ENCODE measurements at places on chromosomes 2 and 18.
A peak's percentile ranks its signal among the peaks of the same experiment; 100 is the strongest.

DNA sequence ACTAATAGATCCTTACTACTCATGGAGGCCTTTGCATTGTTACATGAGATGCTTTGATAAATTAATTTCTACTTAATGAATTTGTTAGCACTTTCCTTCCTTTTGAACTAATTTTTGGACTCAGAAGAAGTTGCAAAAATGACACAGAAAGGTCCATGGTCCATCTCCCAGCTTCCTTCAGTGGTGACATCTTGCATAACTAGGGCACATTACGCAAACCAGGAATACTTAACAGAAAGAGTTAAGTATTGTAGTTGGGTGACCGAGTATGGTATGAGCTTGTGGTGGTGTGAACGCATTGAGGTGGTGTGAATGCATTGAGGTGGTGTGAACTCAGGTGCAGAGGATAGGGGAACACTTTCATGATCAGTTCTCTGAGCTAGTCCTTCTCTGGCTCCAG lies 151.1 kb upstream of the TWIST2 start:
- DNase-seq: no peak

- DNase-seq: no peak
Observed at GRCh38 chr2:234971496-234971895, 19.7 kb downstream of the SH3BP4 start.

- no peak for DNase-seq
Observed at GRCh38 chr2:232888839-232889529, 18.9 kb downstream of the SNORC start.

DNA sequence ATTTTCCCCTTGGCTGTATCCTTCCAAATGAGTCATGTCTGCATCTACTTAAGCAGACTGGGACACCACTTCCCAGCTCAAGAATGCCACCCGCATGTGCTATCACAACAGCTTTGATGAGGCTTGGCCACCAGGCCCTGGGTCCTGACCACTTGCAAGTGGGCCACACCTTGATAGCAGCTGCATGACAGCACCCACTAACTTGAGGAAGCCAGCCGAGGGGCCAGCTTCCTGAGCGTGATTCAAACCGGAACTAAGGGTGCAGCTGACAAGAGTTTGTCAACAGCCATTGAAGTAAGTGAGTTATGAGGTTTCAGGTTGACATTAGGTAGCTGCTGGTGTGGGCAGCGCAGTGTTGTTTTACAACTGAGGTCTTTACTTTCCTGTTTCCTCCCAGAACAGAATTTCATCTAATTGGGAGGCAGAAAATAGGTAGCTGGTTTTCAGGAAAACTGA lies 54.4 kb downstream of the EPHA4 start:
- DNase-seq: no peak

DNA sequence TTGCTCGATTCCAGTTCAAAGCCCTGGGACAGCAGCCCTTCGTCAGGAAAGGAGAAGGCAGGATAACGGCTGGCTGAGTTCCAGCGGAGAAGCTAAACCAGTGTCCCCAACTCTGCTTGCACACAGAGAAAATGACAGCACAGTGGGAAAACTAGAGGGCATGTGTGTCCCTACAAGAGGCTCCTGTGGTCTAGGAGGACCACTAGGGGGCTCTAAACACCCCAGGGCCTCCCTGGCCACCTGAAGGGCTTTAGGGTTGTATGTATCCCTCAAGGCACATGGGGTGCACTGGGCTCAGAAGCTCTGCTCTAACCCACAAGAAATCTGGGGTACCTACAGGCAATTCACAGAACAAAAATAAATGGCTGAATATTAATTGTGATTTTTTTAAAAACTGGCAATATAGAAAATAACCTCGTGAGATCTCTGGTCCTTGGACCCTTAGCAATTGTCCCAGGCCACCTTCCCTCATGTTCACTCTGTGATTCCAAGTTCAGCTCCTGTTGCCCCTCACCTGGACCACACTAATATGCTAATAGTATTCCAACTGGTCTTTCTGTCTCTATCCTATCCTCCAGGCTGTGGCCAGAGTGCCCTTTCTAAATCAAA lies 17.5 kb downstream of the STAT1 start:
- DNase-seq: peak; percentile 5

- DNase-seq: no peak
Observed at GRCh38 chr2:178412047-178412446, 38.9 kb downstream of the PRKRA start.

- no peak for DNase-seq
Observed at GRCh38 chr18:75029481-75029880, 179.5 kb downstream of the PTGR3 start.

- DNase-seq: no peak
Observed at GRCh38 chr18:48860269-48861180, 90.2 kb downstream of the SMAD7 start.

DNA sequence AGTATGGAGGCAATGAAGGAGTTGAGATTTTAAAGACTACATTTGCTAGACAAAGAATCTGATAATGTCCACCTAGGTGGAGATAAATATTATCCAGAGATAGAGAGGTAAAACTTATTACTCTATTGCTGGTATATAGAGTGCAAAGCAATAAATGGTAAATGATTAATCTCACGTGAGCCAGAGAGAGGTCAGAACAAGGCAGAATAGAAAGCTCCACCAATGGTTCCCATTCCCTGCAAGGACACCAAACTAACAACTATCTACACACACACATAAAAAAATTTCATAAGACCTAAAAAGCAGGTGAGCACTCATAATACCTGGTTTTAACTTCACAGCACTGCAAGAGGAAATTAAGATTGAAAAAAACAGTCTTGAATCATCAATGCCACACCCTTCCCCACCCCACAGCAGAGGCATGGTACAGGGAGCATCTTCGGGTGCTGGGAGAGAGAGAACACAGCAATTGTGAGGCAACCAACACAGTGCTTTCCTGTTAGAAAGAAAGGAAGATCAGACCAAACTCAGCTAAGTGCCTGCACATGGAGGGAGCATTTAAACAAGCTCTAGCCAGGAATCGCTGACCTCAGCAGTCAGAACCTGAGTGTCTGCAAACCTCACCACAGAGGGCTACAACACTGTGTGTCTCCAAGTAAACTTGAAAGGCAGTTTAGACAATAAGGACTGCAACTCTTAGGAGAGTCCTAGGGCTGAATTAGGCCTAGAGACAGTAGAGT lies 1432.6 kb upstream of the TMEFF2 start:
- no peak for DNase-seq

DNA sequence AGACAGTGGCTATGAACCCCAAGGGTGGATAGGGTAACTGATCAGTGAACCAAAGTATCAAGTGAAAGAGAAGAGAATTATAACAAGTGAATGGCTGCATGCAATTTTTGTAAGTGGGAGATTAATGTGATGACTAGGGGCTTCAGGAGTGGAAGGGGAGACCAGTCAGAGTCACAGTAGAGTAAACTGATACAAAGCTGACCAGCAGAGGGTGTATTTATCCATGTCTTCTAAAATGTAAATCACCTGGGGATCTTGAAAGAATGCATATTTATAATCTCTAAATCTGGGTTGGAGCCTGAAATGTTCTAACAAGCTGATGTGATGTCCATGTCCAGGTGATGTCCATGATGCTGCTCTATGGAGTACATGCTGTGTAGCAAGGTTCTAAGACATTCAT lies 1351.3 kb upstream of the CHAC2 start:
- peak; percentile 3 for DNase-seq

DNA sequence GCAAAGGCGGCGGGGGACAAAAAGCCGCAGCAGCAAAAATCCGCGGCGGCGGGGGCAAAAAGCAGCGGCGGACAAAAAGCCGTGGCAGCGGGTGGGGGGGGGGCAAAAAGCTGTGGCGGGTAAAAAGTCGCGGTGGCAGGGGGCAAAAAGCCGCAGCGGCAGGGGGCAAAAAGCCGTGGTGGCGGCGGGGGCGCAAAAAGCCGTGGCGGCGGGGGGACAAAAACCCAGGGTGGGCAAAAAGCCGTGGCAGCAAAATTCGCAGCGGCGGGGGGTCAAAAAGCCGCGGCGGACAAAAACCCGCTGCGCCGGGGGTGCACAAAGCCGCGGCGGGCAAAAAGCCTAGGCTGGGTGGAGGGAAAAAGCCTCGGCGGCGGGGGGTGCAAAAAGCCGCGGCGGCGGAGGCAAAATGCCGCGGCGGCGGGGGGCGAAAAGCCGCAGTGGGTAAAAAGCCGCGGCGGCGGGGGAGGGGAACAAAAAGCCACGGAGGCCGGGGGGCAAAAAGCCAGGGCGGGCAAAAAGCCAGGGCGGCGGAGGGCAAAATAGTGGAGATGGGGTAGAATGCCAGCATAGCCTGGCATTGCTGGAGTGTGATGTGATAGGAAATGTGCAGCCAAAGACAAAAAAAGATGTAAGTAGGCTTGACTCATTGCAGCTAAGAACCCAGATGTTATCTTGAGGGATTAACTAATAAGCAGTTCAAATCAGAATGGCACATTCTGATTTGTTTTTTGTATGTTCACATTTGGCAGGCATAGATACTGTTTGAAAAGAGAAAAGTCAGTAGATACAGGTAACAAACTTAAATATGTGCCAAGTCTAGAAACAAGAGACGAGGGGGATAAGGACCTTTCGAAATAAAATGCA lies 1076.3 kb downstream of the RPIA start:
- no peak for DNase-seq

- DNase-seq: peak; percentile 80
Observed at GRCh38 chr2:41879235-41879916, 168.4 kb upstream of the PKDCC start.

- no peak for DNase-seq
Observed at GRCh38 chr2:11404376-11405073, 60.1 kb upstream of the ROCK2 start.

- DNase-seq: no peak
Observed at GRCh38 chr2:214379227-214379626, 31.6 kb upstream of the VWC2L start.

DNA sequence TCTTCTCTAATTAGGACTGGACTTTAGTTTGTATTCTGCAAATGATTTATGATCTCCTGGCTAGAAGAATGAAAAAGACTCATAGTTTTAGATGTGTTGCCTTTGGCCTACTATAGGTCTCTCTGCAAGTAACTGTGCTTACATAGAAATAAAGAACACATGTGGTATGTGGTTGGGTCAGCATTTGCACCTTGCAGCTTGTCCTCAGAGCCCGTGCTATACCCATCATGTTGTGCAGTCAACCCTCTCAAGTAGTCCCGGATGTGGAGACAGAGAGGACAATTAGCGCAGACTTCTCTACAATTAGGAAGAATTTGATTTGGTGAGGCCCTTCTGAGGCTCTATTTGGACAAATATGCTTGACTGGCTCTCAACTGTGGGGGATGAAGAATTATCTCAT lies 203.7 kb upstream of the ITGA4 start:
- no peak for DNase-seq

DNA sequence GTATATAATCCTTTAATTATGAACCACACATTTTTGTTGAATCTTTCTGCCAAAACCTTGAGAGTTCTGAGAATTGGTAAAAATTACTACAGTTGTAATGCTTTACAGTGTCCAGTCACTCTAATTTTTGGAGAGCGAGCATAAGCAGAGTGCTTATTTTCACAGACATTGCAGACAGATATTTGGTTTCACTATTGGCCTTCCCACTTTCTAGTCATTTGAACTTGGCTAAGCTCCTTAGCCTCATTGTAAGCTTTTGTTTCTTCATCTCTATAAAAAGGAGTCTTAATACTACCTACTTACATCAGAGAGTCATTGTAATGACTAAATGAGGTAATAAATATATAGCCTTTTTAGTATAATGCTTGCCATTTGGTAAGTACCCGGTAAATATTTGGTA lies 80.4 kb downstream of the LCLAT1 start:
- no peak for DNase-seq

GRCh38 chr2:34660741-34661140 lies 1061.6 kb upstream of the FAM98A start:
- no peak for DNase-seq

GRCh38 chr2:239264492-239264837 lies 136.4 kb downstream of the HDAC4 start:
- DNase-seq: no peak

GRCh38 chr2:120522151-120522751 lies 176.3 kb downstream of the INHBB start:
- DNase-seq: no peak

GRCh38 chr2:40095000-40095399 lies 315.9 kb upstream of the THUMPD2 start:
- DNase-seq: no peak

DNA sequence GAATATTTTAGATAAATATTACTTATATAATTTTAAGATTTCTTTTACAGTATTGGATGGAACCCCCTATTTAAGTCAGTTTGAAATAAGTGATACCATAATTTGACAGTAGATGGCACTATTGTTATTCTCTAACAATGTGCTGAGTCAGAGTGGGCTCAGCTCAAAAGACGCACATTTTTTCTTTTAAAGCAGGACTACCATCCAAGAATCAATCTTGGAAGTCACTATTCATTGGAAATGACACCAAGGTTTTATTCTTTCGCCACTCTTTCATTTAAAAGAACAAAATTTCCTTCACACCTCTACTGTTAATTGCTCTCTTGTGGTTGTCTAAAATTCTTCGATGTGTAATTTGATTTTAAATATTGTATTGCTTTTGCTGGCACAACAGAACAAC lies 32.6 kb upstream of the SPAG16 start:
- DNase-seq: peak; percentile 23

DNA sequence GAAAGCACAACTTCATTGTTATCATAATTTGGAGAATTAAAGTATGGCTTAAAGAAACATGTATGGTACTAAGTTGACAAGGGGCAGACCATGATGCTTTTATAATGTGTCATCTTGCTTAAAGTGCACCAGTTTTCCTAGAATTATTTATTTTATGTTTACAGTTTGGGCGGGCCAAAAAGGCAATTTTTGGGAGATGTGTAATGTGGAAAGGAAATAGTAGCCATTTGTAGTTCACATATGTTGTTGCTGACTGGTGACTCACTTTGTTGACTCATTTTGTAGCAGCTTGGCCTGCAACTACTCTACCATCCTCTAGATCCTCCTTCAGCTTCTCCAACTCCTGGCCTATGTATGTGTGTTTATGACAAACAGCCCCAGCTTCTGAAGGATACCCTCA lies 7.7 kb downstream of the ZSCAN30 start:
- no peak for DNase-seq

DNA sequence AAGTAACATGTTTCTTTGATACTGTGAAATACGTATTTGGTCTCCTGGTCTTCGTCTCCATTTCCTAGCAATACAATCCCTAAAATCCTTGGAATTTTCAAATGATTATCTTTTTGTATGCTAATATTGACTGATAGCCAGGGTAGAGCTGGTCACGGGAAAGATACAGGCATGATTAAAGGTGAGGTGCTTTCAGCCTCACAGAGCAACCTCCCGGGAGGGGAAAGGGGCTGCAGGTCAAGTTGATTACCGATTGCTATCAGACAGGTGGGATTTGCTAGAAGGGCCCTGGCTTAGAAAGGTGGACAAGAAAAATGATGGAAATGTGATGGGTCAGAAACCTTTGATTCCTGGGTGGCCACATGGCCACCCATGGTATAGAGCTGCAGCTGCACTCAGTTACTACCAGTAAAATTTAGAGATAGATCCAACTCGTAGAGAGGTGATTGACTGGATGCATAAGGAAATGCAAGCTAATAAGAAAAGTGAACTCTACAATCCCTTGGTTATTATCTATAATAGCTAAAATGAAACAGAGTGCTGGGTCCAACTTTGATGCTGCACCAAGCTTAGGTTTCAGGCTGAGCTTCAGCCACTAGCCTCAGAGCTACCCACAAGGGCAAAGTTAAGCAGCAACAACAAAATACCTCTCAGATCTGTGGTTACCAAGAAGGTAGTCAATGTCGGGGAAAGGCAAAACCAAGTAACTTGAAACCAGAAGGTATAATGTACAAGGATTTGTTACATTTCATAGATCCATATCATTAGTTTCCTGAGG lies 15.3 kb downstream of the YPEL5 start:
- no peak for DNase-seq

- no peak for DNase-seq
Observed at GRCh38 chr18:1003499-1003898, 98.8 kb downstream of the ADCYAP1 start.

Measured in NCI-H526 treated with DMSO at 0.1 percent for 48 hours (cell line).